Transverse colon (tissue), 4 donors: ENCODE measurements at places on chromosomes 16 and 17. TPM values are rescaled to one million over a fixed set of nuclear protein-coding genes. Genes with fewer than 3 reads are reported as not detected.

LYRM1 gene
- 74.6 TPM for total RNA-seq

ASGR1 gene
- total RNA-seq = 0.82 TPM

C17orf78 gene
- total RNA-seq = not detected

ABCC11 gene
- total RNA-seq = 0.27 TPM

CCDC154 gene
- 0.41 TPM for total RNA-seq

ANKRD40CL gene
- 86.0 TPM for total RNA-seq

PRR35 gene
- total RNA-seq = not detected

- DNase-seq = no peak
These were observed 3.8 kb upstream of the NPB start for GRCh38 chr17:81898029-81898866.

- DNase-seq = no peak
These were observed 126.6 kb downstream of the RPTOR start for GRCh38 chr17:80671039-80671824.

DNA sequence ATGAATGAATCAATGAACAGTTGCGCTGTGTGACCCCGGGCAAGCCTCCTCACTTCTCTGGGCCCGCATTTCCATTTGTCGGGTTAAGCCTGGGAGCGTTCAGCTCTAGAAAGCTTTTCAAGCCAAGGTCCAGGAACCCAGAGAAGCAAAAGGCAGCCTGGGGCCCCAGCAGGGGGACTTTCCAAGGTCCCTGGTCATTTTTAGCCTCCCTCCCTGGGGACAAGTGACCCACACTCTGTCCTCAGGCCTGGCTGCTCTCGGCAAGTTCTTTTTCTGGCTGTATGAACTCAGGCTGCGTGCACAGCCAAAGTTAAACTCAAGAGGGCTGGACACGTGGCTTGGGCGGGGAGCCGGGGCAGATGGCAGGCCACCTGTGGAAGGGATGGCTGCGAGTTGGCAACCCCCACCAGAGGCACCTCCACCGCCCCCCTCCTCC lies 41.4 kb upstream of the CIBAR2 start:
- DNase-seq = no peak

GRCh38 chr16:88888461-88889387 lies 22.3 kb upstream of the PABPN1L start:
- DNase-seq = no peak

- DNase-seq = no peak
These were observed 23.1 kb upstream of the CDC6 start for GRCh38 chr17:40264458-40265185.

GRCh38 chr17:27797390-27798091 lies 2.8 kb downstream of the NOS2 start:
- DNase-seq = peak; percentile 57

DNA sequence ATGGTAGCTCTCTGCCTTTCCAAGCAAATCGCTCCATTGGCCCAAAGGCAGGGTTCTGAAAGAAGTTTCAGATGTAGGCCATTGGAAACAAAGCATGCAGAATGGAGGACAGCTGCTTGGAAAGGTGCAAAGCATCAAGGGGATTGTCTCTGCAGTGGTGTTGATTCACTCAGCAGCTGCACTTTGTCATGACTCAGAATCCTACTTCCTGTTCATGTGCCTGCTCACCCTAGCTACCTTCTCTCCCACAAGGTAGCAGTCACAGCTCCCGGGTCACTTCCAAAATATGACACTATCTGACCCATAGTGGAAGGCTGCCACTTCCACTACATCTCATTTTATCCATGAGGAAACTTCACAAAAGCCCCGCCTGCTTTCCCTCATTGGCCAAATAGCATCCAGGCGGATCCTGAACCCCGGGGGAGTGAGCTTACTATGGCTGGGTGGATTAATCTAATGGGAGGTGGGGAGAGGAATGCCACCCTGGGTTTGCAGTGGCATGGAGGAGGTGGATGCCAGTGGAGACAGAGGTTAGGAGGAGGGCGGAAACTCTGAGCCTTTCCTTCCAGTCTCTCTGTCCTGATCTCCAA lies 74.7 kb upstream of the NKD1 start:
- DNase-seq = no peak

GRCh38 chr17:78763561-78763960 lies 18.5 kb downstream of the CYTH1 start:
- no peak for DNase-seq

- no peak for DNase-seq
These were observed 280.2 kb downstream of the C16orf95 start for GRCh38 chr16:87037012-87037411.

- DNase-seq = no peak
These were observed 707.4 kb downstream of the MAF start for GRCh38 chr16:78892951-78893733.

GRCh38 chr17:71118039-71118438 lies 948.7 kb downstream of the KCNJ2 start:
- DNase-seq = no peak
